ENCODE measurements at places on chromosomes 2 and 18.

- no peak for DNase-seq
These were observed 74.8 kb upstream of the RIOK3 start for GRCh38 chr18:23378302-23378686.

- no peak for DNase-seq
These were observed 97.8 kb upstream of the PMAIP1 start for GRCh38 chr18:59802031-59802430.

DNA sequence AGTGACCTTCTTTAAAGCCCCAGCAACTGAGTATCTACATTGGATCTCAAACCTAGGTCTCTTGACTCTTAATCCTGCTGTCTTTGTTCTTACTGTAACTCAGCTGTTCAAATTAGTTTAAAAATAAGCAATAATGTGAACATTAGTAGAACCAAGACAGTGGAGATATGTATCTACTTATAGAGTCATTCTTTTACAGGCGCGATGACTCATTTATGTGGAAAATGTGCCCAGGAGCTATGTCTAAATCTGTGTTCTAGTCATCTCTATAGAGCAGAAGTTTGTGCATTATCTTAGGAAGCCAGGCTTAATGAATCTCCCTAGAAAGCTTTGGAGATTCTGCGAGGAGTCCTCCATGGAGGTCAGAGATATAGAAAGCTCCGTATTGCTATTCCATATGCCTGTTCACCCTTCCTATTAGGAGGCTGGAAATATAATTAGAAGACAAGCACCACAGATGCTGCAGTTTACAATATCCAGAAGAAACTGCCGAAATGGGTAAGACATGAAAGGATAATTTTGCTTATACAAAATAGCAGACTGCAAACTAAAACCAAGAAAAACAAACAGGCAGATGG lies 211.6 kb downstream of the TRIB2 start:
- DNase-seq: no peak

DNA sequence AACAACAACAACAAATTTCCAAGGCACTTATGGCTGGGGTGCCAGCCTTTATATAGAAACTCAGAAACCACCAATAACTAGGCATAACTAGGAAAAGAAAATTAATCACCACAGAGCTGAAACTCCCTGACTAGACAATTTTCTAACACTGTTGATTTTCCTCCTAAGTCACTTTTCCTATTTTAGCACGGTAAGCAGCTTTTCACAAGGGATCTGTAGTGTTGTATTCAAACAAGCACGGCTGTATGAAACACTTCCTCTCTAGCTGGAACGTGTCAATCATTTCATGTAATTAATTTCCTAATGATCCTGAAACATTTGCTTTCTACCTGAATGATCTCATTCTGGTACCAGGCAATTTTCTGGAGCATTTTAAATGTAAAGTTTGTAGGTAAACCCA lies 645.0 kb downstream of the IRS1 start:
- no peak for DNase-seq

DNA sequence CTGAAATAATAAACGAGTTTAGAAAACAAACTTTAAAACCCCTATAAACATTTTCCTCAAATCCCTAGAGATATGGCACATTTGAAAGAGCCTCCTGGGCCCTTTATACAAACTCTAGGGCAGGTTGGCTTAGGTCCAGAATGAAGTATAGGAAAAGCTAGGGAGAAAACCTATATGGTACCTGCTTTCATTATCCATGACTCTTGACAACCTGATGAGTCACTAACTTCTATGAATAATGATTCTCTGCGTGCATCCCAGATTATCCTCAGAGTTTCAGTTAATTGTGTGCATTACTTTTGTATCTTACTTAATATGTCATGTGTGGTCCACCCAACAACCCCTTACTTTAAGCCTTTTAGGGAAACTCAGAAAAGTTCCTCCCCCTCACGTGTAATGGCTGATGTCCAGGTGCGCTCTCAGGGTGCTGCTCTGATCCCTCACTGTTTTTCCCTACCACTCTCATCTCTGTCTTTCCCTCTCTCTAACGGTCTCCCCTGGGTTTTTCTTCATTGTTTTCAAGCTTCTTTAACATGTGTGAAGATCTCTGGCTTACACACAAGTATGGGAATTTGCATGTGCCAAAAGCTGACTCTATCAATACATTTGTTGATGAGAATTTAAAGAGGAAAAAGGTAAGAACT lies 78.5 kb downstream of the LRP1B start:
- DNase-seq: no peak

DNA sequence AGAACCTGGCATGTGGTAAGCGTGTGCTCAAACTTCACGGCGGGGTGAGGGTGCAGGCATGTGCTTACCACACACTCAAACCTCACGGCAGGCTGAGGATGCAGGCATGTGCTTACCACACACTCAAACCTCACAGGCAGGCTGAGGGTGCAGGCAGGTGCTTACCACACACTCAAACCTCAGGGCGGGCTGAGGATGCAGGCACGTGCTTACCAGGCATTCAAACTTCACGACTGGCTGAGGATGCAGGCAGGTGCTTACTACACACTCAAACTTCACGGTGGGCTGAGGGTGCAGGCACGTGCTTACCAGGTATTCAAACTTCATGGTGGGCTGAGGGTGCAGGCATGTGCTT lies 105.0 kb upstream of the ALKAL2 start:
- no peak for DNase-seq

- no peak for DNase-seq
These were observed 34.5 kb upstream of the FAM171B start for GRCh38 chr2:186659383-186659782.

- DNase-seq: no peak
These were observed 85.2 kb downstream of the HS1BP3 start for GRCh38 chr2:20565623-20566236.

DNA sequence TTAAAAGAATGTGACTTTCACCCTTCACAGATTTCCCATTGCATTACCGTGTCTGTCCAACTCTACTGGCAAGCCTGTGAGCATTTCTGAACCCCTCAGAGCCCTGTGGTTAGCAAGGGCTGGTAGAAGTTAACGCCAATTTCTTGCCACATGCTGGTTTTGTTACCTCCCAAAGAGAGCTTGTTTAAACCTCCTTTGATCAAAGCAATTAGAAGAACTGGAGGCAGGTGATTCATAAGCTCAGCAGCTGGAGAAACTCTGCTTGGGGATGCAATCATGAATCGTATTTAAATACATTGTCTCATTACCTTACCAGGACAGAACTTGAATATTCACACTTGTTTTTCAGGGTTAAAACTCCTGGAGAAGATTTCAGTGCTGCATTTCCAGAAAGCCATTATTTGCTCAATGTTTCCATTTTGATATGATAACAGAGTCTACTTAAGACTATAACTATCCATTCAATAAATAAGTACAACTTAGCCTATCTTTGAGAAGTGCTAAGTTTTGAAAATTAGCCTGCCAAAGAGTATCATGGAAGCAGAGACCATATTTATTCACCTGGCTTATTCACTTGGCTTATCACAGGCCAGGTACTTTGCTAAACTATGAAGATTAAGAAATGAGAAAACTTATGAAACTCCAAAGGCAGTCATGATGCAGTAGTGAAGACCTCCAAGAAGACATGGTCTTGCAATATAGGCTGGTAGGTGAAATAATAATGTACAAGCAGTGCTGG lies 292.8 kb downstream of the INSIG2 start:
- no peak for DNase-seq

DNA sequence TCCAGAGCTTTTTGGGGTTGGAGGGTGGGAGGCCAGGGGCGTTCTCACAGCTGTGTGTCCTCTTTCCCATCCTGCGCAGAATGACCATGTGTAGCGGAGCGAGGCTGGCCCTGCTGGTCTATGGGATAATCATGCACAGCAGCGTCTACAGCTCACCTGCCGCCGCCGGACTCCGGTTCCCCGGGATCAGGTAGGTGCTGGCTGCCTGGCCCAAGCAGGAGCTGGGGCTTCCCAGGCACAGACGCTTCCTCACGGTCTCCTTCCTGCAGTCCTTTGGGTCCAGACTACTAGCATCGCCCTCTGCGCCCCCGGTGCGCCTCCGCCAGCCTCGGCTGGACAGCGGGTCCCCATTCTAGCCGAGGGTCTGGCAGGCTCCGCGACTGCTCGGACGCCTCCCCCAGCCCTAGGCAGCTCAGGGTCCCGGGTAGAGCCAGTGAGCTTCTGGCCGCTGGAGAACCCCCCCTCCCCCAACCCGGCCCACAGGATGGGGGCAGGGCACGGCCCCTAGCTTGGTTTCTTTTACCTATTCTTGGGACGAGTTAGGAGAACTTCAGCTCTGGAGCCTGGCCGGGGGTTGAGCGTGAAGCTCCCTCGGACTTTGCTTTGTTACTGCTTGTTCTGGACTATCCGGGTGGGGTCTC lies 756 bp downstream of the ADCYAP1 start:
- DNase-seq: no peak

- no peak for DNase-seq
These were observed 83.9 kb downstream of the WDSUB1 start for GRCh38 chr2:159202568-159203071.
